ENCODE measurements at places on chromosomes 11 and 22.

DNA sequence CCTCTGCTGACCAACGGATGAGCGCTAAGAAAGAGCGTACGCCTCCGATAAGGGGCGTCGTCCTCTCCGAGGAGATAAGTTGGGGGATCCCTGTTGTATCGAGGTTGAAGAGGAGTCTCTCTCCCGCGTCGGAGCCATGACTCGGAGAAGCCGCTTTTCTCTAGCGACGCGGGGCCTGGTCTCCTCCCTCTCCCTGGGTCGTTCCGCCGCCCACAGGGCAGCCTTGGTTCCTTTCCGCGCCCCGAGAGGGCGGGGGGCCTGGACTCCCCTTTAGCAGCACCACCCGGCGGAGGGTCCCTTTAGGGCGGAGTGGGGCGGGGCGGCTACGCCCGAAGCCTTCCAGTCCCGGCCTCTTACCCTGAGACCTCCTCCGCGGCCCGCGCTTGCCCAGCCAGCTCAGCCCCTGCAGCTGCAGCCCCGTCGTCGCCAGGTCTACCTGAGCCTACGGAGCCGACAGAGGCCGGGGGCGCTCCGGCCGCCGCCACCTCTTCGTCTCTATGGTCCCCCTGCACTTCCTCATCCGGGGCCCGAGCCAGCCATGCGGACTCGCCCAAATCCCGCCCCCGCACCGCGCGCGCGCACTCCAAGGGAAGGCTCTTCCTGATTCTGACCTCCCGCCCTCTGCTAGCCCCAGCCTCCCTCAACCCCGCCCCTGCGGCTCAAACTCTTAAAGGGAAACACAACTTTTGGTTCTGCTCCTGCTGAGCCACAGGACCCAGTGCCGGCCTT, at the start of gene PRR14L:
PRR14L (minus strand) TSS at position 497 of the 729 bp plus-strand sequence. CDS start 11,272 bp downstream, outside the sequence.
- DNase-seq, result peak; percentile 100

GRCh38 chr11:2360081-2360642, 16.9 kb upstream of the CD81 start:
- no peak for DNase-seq

- DNase-seq, result no peak
Observed at GRCh38 chr11:65210361-65210731, 28.6 kb downstream of the CAPN1 start.

DNA sequence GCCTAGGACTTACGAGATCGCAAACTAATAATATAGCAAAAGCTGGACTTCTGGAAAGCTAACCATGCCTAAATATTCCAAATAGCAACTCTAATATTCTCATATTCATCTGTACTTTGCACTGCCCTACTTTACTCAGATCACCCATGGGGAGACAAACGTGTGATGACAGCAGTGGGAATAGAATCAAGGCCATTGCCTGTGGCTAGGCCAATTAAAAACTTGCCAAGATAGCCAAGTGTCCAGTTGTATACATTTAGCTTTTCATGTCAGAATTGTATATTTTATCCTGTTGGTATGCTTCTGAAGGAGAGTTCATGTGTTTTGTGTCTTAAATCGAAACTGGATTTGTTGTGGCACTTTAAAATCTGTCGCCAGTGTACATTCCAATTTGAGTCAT, 1.2 kb upstream of the CEP126 start:
- no peak for DNase-seq

GRCh38 chr22:35648066-35649025, at the start of gene APOL6:
Gene APOL6 (plus strand): TSS chr22:35648446. CDS start chr22:35656426, 7,980 bp downstream.
- peak; percentile 12 for DNase-seq

- DNase-seq, result no peak
Observed at GRCh38 chr22:25403811-25404471, 160.5 kb upstream of the GRK3 start.

- no peak for DNase-seq
Observed at GRCh38 chr11:66052664-66052982, 459 bp downstream of the SF3B2 start.

GRCh38 chr22:42430528-42431125, 1.6 kb downstream of the NFAM1 start:
- no peak for DNase-seq

Measured in stimulated activated CD4-positive, alpha-beta T cell treated with anti-CD3 and anti-CD28 coated beads, Interleukin-15, amount 100 ng/mL, for 1 hour (primary cell).